Stimulated activated CD4-positive, alpha-beta T cell treated with anti-CD3 and anti-CD28 coated beads, Interleukin-2, amount 100 ng/mL, for 4 hours (primary cell): ENCODE measurements at places on chromosomes 5 and 9.

DNA sequence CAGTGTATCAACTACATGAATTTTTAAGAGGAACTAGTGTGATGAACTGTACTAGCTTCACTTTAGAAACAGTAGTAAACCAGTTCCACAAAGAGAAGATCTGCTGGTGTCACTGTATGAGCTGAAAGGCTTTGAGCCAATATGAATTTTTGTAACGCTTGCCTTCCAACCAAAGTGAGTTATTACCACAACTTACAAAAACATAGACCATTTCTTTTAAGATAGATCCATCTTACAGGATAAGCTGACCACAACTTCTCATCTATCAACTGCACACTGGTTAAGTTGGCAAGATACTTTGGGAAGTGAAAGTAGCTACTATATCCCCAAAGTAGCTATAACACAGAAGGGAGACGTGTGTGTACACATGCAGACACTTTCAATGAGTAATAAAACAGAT is 849.6 kb upstream of the DMAC1 start:
- DNase-seq: no peak

DNA sequence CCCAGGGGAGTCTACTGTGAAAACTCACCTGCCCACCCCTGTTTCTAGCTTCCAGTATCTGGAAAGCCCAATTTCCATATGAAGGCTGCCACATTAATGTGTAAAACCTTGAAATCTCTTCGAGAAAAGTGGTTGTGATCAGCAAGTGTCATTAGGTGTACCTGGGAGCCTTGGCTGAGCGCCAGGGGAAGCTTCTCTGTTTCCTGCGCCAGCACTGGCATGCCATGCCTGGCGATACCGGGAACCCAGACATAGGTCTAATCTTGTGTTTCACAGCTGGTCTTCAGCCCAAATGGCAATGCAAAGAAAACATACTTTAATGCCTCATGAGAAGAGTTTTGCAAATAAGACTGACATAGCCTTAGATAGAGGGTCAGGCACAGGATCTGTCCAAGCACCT is 101.6 kb downstream of the TENT4A start:
- no peak for DNase-seq

DNA sequence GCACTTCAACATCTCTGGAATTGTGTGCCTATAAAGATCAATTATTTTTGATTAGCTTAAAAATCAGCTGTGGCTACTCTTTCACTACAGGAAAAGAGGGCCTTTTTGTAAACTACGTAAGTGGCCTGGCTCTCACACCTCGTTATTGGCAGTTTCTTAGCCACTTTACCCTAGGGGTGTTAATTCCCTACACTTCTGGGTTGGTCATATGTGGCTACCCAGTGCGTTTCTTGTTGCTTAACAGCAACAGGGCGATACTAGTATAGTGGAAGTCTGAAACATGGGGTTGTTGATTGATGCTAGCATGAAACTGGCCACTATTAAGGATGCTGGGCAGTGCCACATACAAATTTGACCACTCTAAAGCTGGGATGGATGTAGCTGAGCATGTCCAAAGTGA is 174.7 kb upstream of the CDH12 start:
- DNase-seq: no peak

- no peak for DNase-seq
Measured at GRCh38 chr5:149379177-149379761, at the start of gene IL17B. Gene IL17B (minus strand): TSS chr5:149379292. CDS start chr5:149379225, 67 bp downstream.

GRCh38 chr9:34171753-34172535 is 6.9 kb upstream of the UBAP1 start:
- DNase-seq: no peak

DNA sequence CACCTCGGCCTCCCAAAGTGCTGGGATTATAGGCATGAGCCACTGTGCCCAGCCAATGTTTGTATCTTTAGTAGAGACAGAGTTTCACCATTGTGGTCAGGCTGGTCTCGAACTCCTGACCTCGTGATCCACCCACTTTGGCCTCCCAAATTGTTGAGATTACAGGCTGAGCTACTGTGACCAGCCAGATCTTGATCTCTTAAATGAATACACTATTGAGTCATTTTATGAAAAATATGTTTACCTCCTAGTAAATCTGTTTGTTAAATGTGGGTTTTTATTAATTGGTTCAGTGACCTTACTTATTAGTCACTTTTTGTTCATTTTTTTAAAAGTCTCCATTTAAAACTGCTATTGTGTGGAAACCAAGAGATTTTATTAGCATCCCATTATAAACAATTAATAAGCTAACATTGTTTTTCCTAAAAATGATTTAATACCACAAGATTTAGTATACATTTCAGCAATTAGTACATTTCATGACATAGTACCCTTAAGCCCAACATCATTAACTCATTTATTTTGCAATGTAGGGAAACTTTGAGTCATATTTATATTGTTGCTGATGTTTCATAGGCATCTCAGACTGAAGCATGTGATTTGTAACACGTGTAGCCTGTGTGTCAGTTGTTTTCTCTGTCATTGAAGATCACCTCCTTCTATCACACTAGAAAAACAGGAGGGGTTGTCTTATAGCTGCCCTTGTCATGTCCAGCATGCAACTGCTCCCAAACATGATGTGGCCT is 261.2 kb downstream of the TAF11L14 start:
- DNase-seq: no peak

DNA sequence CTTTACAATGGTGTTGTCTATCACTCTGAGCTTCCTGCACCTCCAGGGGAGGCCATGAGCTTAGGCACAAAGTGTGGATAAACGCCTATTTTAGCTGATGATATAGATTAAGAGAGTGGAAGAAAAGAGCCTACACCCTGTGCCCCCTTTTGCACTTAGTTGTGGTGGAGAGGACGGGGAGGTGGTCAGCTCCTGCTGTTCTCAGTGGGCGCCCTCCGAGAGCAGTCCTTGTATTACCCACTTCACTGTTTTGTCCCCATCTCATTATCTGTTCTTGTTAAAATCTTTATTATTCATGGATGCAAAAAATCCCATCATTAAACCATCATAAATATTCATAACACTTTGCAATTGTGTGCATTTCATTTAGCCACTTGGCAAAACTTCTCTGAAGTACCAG is 303.3 kb downstream of the EFNA5 start:
- no peak for DNase-seq

GRCh38 chr9:35357116-35357515 is 132.8 kb upstream of the RUSC2 start:
- DNase-seq: no peak

DNA sequence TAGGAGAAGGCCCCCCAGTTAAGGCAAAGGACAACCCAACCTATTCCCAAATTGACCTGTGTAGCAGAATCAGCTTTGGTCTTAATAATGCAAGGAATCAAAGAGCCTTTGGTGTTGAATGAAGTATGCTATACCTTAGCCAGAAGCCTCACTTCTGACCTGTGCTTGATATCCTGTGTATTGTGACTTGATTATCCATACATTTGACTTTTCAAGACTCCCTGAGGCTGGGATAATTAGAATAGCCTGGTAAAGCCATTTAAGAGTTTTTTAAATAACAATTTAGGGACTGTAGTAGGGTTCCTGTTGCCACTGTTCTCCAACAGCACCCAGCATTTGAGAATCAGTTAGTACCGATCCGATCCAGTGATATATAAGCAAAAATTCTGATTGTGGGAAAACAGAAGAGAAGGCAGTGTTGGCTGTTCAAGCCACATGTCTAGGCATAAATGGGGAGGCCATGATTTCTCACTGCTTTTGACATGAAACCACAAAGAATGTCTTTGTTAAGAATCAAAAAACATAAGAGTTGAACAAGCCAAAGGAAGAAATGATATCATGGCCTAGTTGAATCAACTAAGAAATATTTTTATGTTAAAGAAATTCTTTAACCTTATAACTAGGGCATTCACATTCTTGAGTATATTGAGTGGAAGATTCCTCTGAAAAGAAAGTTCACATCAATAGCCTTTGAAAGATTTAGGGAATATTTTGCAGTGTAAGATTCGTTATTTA is 98.9 kb downstream of the F2RL2 start:
- DNase-seq: no peak

GRCh38 chr5:33994845-33995244 is 10.4 kb upstream of the SLC45A2 start:
- no peak for DNase-seq

DNA sequence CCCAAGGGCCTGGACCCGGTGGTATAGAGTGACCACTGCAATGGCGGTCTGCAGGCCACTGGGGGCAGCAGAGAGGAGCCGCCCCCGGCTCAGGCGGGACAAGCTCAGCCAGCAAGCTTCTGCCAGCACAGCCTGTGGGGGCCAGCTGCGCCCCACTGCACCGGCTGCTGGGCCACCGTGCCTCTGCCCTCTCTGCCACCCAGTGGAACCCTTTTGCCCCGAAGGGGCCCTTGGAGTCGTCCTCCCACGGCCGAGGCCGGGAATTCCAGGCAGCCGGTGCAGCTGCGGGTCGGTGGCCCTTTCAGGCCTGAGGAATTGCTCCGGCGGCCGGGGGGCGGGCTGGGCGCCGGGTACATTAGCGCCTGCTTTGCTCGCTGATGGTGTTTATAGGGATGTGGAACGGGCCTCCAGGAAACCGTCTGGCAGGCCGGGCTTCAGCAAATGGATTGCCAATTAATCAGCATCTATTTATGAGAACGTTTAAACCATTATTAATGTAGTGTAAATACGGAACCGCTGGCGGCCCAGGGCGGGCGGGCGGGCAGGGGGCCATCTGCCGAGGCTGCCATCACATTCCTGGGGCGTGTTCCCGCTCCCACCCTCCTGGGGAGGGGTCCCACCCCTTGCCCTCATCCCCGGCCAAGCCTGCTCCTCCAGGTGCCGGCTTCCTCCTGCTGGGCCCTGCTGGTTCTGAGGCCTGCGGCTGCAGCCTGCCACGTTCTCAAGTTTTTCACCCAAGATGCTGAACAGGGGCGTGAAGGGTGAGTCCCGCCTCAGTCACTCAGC is 127.4 kb downstream of the BARX1 start:
- no peak for DNase-seq

DNA sequence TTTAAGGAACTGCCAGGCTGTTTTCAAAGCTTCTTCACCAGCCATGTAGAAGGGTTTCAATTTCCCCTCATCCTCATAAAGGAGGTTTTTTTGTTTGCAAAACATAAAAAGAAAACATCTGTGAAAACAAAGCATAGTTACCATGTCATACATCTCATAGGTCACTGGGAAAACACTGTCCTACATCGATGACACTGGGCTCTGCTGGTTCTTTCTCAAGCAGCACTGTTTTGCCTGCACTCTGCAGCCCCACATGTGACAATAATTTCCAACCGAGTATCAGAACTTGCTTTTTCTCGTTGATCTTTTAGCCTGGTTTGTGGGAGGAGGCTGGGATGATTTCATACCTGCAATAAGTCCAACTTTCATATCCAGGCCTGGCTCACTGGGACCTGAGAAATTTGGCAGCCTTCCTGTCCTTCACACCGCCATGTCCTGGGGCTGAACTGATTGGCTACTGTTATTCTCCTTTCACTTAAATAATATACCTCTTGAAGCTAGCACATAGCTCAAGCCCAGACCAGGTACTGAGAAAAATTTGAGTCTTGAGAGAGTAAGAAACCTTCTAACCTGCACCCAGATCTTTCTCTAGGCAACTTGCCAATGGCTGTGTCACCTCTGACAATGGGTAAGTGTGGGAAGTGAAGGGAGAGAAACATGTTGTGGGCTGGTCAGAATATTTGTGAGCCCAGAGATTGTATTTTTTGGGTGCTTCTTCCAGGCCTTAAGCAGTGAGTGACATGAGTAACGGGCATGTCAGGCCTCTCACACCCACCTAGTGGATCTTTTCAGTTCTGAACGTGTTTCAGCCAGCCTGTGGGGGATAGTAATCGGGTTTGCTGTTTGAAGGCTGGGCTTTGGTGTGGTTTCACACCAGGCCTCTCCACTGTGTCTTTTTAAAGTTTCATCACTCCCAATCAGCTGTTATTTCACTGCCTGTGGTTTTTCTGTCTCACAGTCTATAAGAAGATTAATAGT is 502.8 kb downstream of the NTRK2 start:
- no peak for DNase-seq

DNA sequence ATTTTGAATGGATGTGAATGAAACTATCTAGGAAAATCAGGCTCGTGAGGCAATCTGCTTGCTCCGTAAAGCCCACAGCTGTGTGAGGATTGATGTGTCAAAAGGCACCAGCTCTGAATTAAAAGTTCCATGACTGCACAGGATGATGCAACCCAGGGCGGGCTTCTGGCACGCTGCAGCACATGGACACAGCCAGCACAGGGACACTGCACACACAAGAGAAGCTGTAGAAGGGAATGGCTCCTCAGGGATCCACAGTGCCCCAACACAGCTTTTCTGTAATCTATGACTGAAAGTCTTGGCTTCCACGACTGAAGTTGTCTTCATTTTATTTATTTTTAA is 151.0 kb downstream of the GCNT1 start:
- DNase-seq: no peak

GRCh38 chr5:96648023-96648422 is 14.2 kb upstream of the CAST start:
- DNase-seq: no peak

GRCh38 chr9:73613092-73613701 is 461.5 kb downstream of the ANXA1 start:
- DNase-seq: no peak

DNA sequence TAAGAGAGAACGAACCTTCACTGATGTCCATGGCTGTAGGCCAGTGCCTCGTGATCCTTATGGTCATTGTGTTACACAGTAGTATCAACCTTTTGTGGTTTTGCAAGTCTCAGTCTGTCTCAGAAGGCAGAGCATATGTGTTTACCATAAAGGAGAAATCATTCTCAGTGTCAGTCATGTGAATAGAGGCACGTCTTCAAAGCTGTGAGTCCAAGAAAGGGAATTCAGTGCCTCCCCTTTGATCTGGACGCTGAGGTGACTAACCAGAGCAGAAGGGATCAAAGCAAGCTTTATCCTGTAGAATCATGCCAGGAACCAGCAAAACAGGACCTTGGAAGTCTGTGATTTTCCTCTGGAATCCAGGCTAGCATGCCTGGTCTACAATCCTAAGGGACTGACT is 433.9 kb downstream of the DNAH5 start:
- no peak for DNase-seq

DNA sequence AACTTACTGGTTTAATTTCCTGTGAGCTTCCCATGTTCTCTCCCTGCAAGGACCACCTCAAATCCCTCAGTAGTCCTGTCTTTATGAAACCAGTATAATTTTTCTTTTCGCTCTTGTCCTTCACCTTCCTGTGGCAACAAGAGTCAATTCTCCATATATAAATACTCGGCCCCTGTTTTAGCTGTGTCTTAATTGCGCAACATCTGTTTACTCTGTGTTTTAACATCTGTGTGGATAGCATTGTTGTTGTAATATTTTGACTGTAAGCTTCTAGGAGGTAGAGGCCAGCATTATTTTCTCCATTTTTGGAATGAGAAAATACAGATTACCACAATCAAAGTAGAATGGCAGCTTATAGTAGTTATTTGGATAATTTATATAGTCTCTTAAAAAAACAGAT is 30.2 kb upstream of the CDKN2B start:
- DNase-seq: no peak

DNA sequence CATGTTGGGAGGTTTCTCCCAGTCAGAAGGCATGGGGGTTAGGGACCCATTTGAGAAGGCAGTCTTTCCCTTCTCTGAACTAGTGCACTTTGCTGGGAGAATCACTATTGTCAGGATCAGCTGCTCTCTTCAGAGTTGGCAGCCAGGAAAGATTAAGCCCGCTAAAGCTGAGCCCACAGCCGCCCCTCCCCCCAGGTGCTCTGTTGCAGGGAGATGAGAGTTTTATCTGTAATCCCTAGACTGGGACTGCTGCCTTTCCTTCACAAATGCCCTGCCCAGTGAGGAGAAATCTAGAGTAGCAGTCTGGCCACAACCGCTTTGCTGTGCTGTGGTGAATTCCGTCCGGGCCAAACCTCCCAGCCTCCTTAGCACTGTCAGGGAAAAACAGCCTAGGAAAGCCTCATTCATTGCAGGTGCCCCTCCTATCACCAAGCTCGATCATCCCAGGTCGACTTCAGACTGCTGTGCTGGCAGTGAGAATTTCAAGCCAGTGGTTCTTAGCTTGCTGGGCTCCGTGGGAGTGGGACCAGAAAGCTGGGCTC is 69.8 kb downstream of the CNTLN start:
- no peak for DNase-seq
